Spleen (tissue), 13 donors: ENCODE measurements at places on chromosomes 13 and 19. TPM values are rescaled to one million over a fixed set of nuclear protein-coding genes. Genes with fewer than 3 reads are reported as not detected.

DNA sequence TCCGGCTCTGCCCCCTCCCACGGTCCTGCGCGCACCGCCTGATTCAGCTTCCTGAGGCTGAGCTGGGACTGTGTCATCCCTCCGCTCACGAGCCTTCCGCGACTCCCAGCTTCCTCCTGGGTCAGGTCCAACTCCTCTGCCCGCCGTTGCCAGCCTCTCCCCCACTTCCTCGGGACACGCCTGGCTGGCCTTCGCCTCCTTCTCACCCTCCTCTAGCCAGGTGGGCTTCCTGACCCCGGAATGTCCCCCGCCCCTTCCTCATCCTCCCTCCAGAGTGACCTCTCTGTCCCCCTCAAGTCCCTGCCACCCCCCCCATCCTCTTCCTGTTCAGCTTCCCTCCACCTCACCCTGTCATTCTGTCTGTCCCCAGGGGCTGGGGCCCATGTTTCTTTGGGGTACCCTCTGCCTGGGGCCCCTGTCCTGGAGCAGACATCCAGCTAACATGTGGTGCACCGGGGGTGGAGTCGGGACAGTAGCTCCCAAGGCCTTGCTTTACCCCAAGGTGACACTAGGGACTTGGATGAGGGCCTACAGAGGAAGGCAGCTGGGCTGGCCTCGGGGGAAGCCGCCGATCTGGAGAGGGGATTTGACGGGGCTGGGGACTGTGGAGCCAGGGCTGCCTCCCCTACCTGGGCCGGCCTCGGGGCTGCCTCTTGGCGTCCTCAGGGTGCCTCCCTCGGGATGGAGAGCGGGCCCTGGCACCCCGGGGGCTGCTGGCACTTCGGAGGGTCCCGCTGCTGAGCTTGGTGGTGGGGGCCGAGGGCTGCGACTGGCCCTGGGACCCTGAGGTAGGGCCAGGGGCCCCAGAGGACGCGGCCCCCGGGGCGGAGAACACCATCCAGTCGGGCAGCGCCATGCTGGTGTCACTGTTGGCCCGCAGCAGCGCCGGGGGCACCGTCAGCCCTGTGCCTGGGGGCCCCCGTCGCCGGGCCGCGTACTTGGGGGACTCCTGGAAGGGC, 16.5 kb downstream of the SHANK1 start:
- DNase-seq, result peak; percentile 44
- no peak overlapping the region for H3K27ac ChIP-seq
- no peaks in the 10 kb centered on the region for H3K36me3 ChIP-seq

- no peak overlapping the region for H3K27ac ChIP-seq
- DNase-seq, result no peak
- H3K36me3 ChIP-seq, result no peaks in the 10 kb centered on the region
- no peaks in the 10 kb centered on the region for H3K4me1 ChIP-seq
These were observed 15.1 kb upstream of the CACNG8 start for GRCh38 chr19:53947624-53948023.

- no peak for DNase-seq
- no peak overlapping the region for H3K27ac ChIP-seq
- H3K36me3 ChIP-seq, result no peaks in the 10 kb centered on the region
- peaks cover 5% of the 10 kb centered on the region for H3K27me3 ChIP-seq
- no peak overlapping the region for H3K4me3 ChIP-seq
These were observed 95.2 kb upstream of the CLDN10 start for GRCh38 chr13:95457294-95457693.

The ZIM2 gene
- not detected for polyA plus RNA-seq

DNA sequence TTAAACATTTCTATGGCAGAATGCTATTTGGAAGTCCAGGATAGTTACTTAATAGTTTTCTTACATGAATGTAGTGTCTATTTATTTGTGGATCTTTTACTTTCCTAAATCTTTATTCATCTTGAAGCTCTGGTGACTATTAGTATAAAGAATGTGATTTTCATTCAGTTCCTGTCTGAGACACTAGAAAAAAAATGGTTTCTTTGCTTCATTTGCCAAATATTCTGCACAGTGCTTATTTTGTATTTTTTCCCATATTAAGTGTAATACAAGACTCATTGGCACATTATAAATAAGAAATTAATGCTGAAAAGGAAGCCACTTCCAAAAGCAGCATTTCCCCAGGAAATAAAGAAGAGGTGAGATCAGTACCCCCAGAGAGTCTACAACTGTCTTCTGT, 109.8 kb downstream of the POSTN start:
- no peaks in the 10 kb centered on the region for H3K36me3 ChIP-seq
- no peak for DNase-seq
- no peaks in the 10 kb centered on the region for H3K27me3 ChIP-seq
- no peaks in the 10 kb centered on the region for H3K4me1 ChIP-seq
- no peak overlapping the region for H3K4me3 ChIP-seq
- no peak overlapping the region for H3K27ac ChIP-seq

GRCh38 chr19:50565984-50566903, 2.0 kb downstream of the LRRC4B start:
- no peak for DNase-seq
- H3K4me3 ChIP-seq, result no peak overlapping the region
- H3K27ac ChIP-seq, result no peak overlapping the region

GRCh38 chr19:48805452-48805851, 5.4 kb downstream of the BCAT2 start:
- no peaks in the 10 kb centered on the region for H3K27me3 ChIP-seq
- H3K4me1 ChIP-seq, result peaks cover 12% of the 10 kb centered on the region
- H3K27ac ChIP-seq, result no peak overlapping the region
- no peak overlapping the region for H3K4me3 ChIP-seq

- H3K4me3 ChIP-seq, result no peak overlapping the region
- H3K36me3 ChIP-seq, result no peaks in the 10 kb centered on the region
- no peak overlapping the region for H3K27ac ChIP-seq
- H3K27me3 ChIP-seq, result no peaks in the 10 kb centered on the region
These were observed 19.8 kb downstream of the ADPRHL1 start for GRCh38 chr13:113433391-113433916.

The PSPN gene
- polyA plus RNA-seq, result 0.43 TPM

DNA sequence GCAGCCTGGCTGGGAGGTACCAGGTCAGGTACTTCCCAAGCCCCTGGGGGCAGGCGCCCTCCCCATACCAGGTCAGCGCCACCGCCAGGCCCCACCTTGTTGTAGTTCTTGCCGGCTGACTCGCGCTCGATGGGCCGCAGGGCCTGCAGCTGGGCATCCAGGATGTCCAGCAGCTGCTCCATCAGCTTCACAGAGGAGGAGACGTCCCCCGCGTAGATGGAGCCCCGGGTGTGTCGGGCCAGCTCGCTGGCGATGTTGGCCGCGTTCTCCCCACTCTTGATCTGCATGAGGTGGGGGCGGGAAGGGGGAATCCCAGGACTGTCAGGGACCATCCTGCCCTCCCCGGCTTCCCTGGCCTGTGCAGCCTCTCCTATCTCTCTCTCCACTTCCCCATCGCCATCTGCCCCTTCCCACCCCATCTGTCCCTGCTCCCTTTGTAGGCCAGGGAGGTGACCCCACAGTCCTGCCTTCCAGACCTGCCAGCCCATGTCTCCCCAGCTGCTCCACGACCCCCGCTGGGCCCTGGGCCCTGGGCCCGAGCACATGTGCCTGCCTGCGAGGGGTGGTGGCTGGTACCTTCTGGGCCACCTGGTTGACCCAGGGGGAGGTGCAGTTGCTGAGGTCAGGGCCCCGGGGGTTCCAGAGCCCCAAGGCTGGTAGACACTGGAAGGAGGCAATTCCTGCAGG, 23.8 kb upstream of the ASF1B start:
- H3K36me3 ChIP-seq, result peaks cover 26% of the 10 kb centered on the region
- DNase-seq, result no peak
- H3K4me1 ChIP-seq, result no peaks in the 10 kb centered on the region
- no peak overlapping the region for H3K27ac ChIP-seq

GRCh38 chr19:18763674-18764590, 27.2 kb downstream of the COMP start:
- H3K36me3 ChIP-seq, result peaks cover 9% of the 10 kb centered on the region
- no peak overlapping the region for H3K27ac ChIP-seq
- peaks cover 12% of the 10 kb centered on the region for H3K4me1 ChIP-seq
- DNase-seq, result no peak

The KIR3DL1 gene
- polyA plus RNA-seq, result 0.13 TPM

GRCh38 chr19:4979211-4979807, 10.4 kb downstream of the KDM4B start:
- H3K4me1 ChIP-seq, result peaks cover 89% of the 10 kb centered on the region
- H3K4me3 ChIP-seq, result no peak overlapping the region
- peaks cover 27% of the 10 kb centered on the region for H3K36me3 ChIP-seq
- no peak overlapping the region for H3K27ac ChIP-seq
- DNase-seq, result no peak

DNA sequence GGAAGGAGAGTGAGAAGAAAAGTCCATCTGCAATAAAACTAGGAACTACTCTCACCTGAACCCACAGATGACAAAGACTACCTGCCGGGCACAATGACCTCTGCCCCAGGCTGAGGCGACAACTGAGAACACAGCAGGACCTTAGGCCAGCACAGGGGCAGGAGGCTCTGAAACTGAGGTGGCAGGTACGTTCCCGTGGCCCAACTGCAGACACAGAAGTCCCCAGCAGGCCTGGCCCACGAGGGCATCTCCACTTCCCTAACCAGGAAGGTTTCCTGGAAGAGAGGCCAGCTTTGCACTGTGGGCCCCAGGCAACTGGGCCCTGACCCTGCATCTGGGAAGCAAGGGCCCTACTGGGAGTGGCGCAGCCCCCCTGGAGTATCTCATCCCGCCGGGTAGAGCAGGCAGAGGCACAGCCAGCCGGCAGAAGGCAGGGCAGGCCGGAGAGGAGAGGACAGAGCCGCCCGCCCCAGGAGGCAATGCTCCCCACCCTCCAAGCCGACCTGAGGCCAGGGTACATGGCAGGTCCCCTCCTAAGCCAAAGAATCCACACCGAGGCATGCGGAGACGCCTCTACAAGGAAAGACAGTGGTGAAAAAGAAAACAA, 32.7 kb downstream of the STK24 start:
- H3K4me3 ChIP-seq, result no peak overlapping the region
- no peaks in the 10 kb centered on the region for H3K36me3 ChIP-seq
- peaks cover 90% of the 10 kb centered on the region for H3K4me1 ChIP-seq
- DNase-seq, result no peak
- peak overlapping the region; percentile 81 for H3K27ac ChIP-seq

- no peaks in the 10 kb centered on the region for H3K36me3 ChIP-seq
- no peaks in the 10 kb centered on the region for H3K27me3 ChIP-seq
- peak within 1 kb of the TSS; percentile 72 for H3K27ac ChIP-seq
- peaks cover 50% of the 10 kb centered on the region for H3K4me1 ChIP-seq
These were observed at the start of gene RASGRP4 for GRCh38 chr19:38425810-38426466. RASGRP4 (minus strand) TSS chr19:38426219; CDS start chr19:38426091, 128 bp downstream.

DNA sequence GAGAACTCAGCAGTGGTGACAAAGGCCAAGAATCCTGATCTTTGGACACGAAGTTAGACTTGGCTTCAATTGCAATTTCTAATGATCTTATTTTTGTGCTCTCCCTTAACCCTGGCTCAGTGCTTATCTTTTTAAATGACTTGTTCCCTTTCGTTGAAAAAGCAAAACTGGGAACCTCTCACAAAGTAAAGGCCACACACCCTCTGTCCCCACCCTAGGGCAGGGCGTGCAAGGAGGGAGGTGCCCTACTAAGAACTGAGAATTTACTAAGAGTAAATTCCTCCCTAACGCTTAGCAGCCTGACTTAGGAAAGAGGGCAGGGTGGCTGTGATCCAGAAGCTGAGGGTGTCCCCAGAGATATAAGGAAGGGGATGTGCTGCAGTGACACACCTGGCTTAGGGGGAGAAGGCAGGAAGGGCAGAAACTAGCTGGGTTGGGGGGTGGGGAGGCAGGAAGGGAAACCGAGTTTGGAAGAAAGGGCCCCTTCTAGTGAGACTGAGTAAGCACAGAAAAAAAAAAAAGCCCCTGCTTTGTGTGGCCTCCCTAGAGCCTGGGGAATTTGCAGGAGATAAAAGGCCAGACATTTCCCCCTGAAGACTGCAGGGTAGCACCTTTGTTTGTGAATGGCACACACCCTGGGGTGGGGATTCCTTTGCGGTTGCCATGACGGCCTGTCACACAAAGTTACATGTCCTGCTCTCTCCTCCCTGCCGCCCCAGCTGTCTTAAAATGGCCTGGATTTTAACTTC, 435.1 kb downstream of the EFNB2 start:
- H3K27me3 ChIP-seq, result no peaks in the 10 kb centered on the region
- H3K27ac ChIP-seq, result no peak overlapping the region
- H3K4me1 ChIP-seq, result no peaks in the 10 kb centered on the region
- H3K4me3 ChIP-seq, result no peak overlapping the region
- DNase-seq, result no peak

GRCh38 chr13:38255600-38255999, 94.1 kb upstream of the UFM1 start:
- no peak for DNase-seq
- H3K27ac ChIP-seq, result no peak overlapping the region
- no peak overlapping the region for H3K4me3 ChIP-seq

DNA sequence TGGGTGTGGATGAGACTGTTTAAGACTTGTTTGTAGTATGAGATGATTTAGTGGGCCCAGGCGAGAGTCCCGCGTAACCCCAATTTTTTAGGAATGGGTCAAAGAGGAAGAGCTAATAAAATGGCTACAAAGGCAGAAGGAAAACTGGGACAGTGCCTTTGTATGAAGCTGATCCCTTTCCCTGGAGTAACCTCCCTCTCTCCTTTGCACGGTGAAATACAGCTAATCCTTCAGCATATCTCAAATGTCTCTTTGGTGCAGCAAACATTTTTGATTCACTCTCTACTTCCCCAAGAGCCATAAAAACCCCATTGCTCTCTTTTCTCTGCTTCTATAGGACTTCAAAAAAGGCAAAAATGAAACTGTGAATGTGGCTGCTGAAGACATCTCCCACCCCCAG, 473.8 kb downstream of the KLF5 start:
- H3K4me3 ChIP-seq, result no peak overlapping the region
- no peaks in the 10 kb centered on the region for H3K4me1 ChIP-seq
- H3K27me3 ChIP-seq, result no peaks in the 10 kb centered on the region
- H3K36me3 ChIP-seq, result no peaks in the 10 kb centered on the region
- no peak overlapping the region for H3K27ac ChIP-seq

The SLC25A23 gene
- 7.5 TPM for polyA plus RNA-seq

DNA sequence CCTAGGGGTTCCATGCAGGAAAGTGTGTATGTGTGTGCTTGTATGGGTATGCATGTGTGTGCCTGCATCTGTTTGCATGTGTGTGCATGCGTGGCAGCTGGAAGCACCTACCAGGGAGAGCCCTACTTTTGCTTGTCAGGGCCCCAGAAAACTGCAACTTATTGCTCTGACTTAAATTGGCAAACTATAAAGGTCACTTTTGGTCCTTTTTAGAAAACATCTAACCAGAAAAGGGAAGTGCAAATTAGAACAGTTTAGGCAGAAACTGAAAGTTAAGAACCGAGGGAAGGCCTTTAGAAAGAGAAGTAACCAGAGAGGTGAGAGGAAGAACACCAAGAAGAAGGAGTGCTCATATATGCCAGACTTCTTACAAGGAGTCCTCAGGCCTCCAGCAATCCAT, 32.5 kb downstream of the DLEU7 start:
- H3K4me1 ChIP-seq, result peaks cover 16% of the 10 kb centered on the region
- peak overlapping the region; percentile 75 for H3K27ac ChIP-seq
- no peaks in the 10 kb centered on the region for H3K36me3 ChIP-seq
- no peak overlapping the region for H3K4me3 ChIP-seq
- DNase-seq, result no peak

- H3K4me1 ChIP-seq, result peaks cover 5% of the 10 kb centered on the region
- H3K4me3 ChIP-seq, result peak within 1 kb of the TSS; percentile 82
- H3K36me3 ChIP-seq, result no peaks in the 10 kb centered on the region
- H3K27me3 ChIP-seq, result peaks cover 7% of the 10 kb centered on the region
These were observed at the start of gene ZNF813 for GRCh38 chr19:53467485-53468262. ZNF813 (plus strand) TSS chr19:53467733; CDS start chr19:53483823, 16,090 bp downstream.
